ENCODE measurements at places on chromosomes 12 and 14.

GRCh38 chr12:128693115-128693514 is 130.6 kb downstream of the SLC15A4 start:
- no peak overlapping the region for H3K27ac ChIP-seq
- H3K27me3 ChIP-seq, result no peaks in the 10 kb centered on the region
- H3K4me1 ChIP-seq, result no peaks in the 10 kb centered on the region

DNA sequence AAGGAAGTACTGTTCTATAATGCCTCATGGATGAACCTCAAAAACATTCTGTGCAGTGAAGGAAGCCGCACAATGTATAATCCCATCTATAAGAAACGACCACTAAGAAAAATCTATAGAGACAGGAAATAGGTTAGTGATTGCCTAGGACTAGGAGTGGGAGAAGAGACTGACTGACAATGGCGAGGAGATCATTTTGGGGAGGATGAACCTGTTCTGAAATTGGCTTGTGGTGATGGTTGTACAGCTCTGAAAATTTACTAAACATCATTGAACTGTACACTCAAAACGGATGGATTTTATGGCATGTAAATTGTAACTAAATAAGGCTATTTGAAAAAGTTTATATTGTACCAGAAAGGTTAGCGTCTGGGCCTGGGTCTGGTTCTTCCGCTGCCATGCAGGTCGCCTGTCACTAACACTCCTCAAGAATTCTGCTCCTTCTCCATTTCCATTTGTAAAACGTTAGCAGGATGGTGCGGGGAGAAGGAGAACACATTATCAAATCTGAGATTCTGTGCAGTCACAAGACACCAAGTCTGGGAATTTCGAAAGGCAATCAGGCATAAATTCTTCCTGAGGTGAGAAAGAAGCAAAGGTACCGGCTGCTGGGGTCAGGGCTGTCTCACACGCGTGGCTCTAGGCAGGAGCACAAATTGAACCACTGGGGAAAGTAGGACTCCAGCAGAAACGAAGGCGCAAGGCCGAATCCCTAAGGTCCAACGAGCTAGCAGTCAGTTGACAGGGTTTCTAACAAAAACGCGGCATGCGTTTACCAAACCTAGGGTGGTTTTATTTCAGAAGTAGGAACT is 845 bp upstream of the COCH start:
- H3K4me3 ChIP-seq, result peak overlapping the region; percentile 57
- H3K27me3 ChIP-seq, result peaks cover 48% of the 10 kb centered on the region
- H3K36me3 ChIP-seq, result no peaks in the 10 kb centered on the region
- no peak for DNase-seq
- H3K27ac ChIP-seq, result no peak overlapping the region

- H3K27ac ChIP-seq, result no peak overlapping the region
- H3K4me1 ChIP-seq, result peaks cover 4% of the 10 kb centered on the region
- peaks cover 86% of the 10 kb centered on the region for H3K36me3 ChIP-seq
- DNase-seq, result no peak
These were observed 56.3 kb upstream of the SLC6A13 start for GRCh38 chr12:318759-319515.

DNA sequence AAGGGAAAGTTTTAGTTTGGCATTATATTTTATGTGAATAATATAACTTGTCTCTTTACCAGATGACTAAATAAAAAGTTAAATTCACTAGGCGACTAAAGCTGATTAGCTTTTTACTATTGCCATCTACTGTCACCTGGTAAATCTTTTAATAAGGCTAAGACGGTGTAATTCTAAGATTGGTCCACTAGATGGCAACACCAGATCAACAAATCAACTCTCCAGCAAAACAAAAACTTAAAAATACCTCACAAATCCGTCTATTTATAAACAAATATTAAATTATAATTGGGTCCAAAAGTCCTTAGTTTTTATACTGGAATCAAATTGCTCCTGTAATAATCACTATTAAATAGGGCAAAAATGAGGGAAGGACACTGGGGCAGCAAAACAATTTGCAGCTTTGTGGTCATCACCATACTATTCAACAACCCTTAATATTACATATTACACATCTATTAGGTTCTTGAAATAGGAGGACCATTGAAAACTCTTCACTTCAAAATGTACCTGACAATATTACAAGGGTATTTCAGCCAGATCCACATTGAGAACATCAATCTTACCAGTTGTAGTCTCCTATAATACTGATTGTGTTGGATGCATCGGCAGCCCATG is 47.9 kb downstream of the GALC start:
- H3K4me1 ChIP-seq, result no peaks in the 10 kb centered on the region
- H3K27ac ChIP-seq, result no peak overlapping the region
- no peaks in the 10 kb centered on the region for H3K27me3 ChIP-seq
- no peak for DNase-seq
- H3K4me3 ChIP-seq, result no peak overlapping the region

GRCh38 chr14:78157494-78158437 is 12.4 kb upstream of the NRXN3 start:
- DNase-seq, result no peak
- no peak overlapping the region for H3K4me3 ChIP-seq
- H3K36me3 ChIP-seq, result no peaks in the 10 kb centered on the region
- H3K27me3 ChIP-seq, result peaks cover 4% of the 10 kb centered on the region
- no peaks in the 10 kb centered on the region for H3K4me1 ChIP-seq

DNA sequence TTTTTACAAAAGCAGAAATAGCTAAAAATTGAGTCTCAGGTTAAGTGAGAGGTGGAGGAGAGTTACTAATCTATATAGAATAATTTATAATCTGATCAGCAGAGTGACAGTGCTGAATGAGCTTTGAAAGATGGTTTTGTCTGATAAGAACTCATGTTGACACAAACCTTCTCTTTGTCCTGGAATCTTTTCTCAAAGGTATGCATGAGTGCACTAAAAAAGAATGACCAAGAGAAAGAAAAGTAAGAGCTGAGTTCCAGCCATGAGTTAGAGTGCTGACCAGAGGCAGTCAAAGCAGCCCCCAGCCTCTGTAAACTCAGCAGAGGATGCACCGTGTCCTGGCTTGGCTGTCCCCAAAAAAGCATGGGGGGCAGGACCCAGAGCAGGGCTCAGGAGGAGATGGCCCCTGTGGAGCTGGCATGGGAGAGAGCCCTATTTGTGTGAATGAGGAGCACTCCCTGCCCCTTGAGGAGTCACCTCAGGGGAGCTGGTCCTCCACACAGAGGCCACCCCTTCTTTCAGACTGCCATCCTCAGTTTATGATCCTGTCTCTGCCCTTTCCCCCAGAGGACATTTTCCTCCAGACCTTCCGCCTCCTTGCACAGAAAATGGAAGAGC is 129.8 kb downstream of the SEC23A start:
- no peaks in the 10 kb centered on the region for H3K4me1 ChIP-seq
- no peaks in the 10 kb centered on the region for H3K27me3 ChIP-seq
- H3K27ac ChIP-seq, result no peak overlapping the region
- no peak overlapping the region for H3K4me3 ChIP-seq

GRCh38 chr14:34404416-34404815 is 57.6 kb downstream of the SPTSSA start:
- H3K4me1 ChIP-seq, result no peaks in the 10 kb centered on the region
- no peaks in the 10 kb centered on the region for H3K36me3 ChIP-seq
- H3K27ac ChIP-seq, result no peak overlapping the region
- no peak overlapping the region for H3K4me3 ChIP-seq
- no peak for DNase-seq

GRCh38 chr12:29414368-29414767 is 33.4 kb upstream of the ERGIC2 start:
- H3K27me3 ChIP-seq, result no peaks in the 10 kb centered on the region
- no peaks in the 10 kb centered on the region for H3K4me1 ChIP-seq
- no peaks in the 10 kb centered on the region for H3K36me3 ChIP-seq
- no peak overlapping the region for H3K4me3 ChIP-seq
- no peak overlapping the region for H3K27ac ChIP-seq

DNA sequence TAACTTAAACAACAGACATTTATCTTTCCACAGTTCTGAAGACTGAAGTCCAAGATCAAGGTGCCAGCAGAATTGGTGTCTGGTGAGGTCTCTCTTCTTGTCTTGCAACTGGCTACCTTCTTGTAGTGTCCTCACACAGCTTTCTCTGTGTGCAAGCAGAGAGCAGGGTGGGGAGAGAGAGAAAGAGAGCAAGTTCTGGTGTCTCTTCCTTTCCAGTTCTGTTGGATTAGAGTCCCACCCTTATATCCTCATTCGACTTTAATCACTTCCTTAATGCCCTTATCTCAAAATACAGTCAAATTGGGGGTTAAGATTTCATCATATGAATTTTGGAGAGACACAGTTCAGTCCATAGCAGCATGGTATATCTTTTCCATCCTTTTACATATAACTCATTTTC is 40.8 kb downstream of the DYRK2 start:
- H3K36me3 ChIP-seq, result no peaks in the 10 kb centered on the region
- H3K27ac ChIP-seq, result no peak overlapping the region
- H3K4me1 ChIP-seq, result no peaks in the 10 kb centered on the region
- no peak overlapping the region for H3K4me3 ChIP-seq
- DNase-seq, result no peak

DNA sequence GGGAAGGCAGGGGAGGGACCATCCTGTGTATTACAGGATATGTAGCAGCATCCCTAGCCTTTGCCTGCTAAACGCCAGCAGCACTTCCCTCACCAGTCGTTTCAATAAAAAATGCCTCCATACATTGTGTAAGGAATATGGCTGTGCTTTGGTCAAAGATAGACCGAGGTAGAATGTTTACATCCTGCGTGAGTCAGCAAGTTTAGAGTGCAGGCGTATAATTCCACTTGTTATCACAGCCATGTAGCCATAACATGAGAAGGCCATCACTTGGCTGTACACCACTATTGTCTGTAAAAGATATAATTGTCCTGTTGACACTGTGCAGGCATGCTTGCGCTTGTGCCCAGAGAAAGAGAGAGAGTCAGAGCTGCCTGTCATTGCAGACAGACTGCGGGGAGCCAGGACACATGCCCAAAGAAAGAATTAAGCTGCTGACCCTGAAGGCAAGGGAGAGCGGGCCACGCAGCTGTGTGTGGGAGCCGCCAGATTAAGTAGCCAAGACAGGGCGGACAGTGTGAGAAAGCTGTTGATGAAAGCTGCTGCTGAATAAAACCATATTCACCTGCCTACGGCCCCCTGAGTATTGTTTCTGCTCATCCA is 68.4 kb downstream of the CRACR2A start:
- no peak for DNase-seq
- no peaks in the 10 kb centered on the region for H3K36me3 ChIP-seq
- H3K4me3 ChIP-seq, result no peak overlapping the region
- H3K27me3 ChIP-seq, result no peaks in the 10 kb centered on the region

GRCh38 chr12:11227373-11227772 is 40.6 kb upstream of the TAS2R42 start:
- no peaks in the 10 kb centered on the region for H3K4me1 ChIP-seq
- H3K4me3 ChIP-seq, result no peak overlapping the region

DNA sequence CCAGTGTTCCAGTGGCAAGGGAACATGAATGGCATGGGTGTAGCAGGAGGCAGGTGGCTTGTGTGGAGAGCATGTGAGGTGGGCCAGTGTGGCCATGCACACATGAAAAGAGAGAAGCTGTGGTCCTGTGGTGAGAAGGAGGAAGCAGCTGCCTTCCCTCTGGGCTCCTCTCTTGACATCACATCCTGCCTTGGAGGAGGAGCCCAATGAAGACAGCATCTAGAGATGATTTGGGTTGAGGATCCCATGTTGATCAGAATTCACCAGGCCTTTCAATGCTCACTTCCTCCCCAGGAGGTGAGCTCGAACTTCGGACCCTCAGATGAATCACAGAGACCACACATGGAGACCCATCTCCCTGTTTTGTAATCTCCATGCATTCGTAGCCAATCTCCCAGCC is 82.6 kb downstream of the LRRC74A start:
- no peaks in the 10 kb centered on the region for H3K27me3 ChIP-seq
- no peaks in the 10 kb centered on the region for H3K36me3 ChIP-seq
- no peak for DNase-seq
- no peak overlapping the region for H3K27ac ChIP-seq

DNA sequence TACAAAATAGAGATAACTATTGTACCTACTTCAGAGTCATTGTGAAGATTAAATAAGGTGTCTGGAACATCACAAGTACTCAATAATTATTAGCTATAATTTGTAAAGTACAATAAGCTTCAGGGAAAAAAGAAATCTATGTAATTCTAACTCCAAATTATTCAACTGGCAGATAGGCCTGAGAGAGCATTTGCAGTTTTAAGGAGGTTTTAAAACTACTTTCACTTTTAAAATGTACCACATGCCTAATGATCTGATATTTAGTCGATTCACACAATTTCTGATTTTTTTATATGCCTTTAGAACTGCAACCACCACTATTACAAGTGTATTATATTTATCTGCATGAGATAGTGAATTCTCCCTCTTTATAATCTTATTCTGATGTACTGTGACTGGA is 24.9 kb upstream of the FRMD6 start:
- no peaks in the 10 kb centered on the region for H3K27me3 ChIP-seq
- no peak overlapping the region for H3K27ac ChIP-seq
- H3K4me3 ChIP-seq, result no peak overlapping the region

- H3K27ac ChIP-seq, result no peak overlapping the region
- no peaks in the 10 kb centered on the region for H3K4me1 ChIP-seq
- H3K4me3 ChIP-seq, result no peak overlapping the region
- no peak for DNase-seq
- no peaks in the 10 kb centered on the region for H3K36me3 ChIP-seq
These were observed 99.5 kb downstream of the PDZRN4 start for GRCh38 chr12:41287500-41288141.

- no peak overlapping the region for H3K27ac ChIP-seq
- no peaks in the 10 kb centered on the region for H3K4me1 ChIP-seq
- no peak overlapping the region for H3K4me3 ChIP-seq
- no peaks in the 10 kb centered on the region for H3K27me3 ChIP-seq
These were observed 82.3 kb downstream of the PUS7L start for GRCh38 chr12:43676183-43676813.

DNA sequence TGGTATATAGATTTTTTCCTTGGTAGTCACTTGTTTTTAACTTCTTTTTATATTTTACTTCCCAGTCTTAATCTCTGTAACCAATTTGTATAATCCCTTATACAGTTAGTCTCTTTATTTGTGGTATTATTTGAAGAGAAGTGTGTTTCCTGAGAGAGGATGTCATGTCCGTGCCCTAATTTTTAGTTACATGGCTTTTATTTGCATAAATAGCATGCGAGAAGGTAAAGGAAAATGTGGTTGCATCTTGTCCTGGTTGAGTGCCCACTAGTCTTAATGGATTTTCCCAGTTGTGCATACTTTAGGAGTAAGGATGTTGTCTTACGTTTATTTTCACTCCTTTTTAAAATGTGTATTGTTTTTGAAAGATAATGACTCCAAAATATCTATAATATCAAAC is 27.5 kb downstream of the RAP1B start:
- no peak for DNase-seq
- H3K27ac ChIP-seq, result no peak overlapping the region
- H3K4me3 ChIP-seq, result no peak overlapping the region
- H3K27me3 ChIP-seq, result no peaks in the 10 kb centered on the region
